ENCODE measurements at places on chromosomes 2 and 18.

- no peak for DNase-seq
These were observed 1.6 kb downstream of the IRS1 start for GRCh38 chr2:226797989-226798421.

GRCh38 chr18:44851856-44852621 is 171.4 kb downstream of the SETBP1 start:
- DNase-seq = no peak

DNA sequence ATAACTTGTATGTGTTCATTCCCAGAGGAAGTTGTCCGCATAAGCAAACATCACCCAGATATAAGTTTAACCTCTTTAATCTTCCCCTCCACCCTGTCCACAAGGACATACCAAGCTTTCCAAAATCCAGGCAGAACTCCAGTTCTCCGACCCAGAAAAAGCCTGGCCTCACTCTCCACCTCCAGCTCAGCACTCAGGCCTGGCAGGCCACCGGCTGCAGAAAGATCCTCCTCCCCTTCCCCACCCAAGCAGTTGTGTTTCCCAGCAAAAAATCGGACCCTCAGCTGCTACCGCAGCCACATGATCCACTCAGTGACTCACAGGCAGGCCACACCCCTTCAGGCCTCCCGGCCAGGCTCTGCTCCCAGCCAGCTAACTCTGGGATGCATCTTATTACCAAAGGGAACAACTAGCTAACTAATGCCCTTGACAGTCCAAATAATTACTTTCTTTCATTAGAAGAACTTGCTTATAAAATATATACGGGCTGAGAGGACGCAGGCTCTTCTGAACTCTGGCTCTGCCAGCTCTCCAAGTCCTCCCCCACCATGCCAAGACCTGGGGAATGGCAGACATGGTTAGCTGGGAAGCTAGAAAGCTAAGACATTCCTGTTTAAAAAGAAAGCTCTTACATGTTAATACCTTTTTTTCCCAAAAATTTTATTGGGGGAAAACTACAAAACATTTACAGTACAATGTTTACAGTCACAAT is 4.5 kb downstream of the ZFP36L2 start:
- peak; percentile 79 for DNase-seq

DNA sequence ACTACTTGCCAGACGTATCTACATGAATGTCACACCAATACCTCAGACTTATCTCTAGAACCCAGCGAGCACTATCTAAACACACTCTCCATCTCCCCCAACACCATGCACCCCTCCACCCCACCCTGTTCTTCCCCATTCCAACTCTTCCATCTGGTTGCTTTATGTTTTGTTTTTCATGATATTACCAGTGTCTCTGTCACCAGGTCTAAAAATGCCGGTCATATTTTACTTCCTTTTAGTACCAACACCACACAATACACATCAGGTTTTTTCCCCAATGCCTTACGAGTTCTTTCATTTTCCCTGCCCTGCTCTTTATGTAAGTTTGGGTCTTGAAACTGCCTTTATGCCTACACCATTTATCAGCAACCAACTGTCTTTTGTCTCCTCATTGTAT is 10.2 kb upstream of the ITGA4 start:
- no peak for DNase-seq

- no peak for DNase-seq
These were observed 678.6 kb upstream of the HS6ST1 start for GRCh38 chr2:128997166-128997866.

- no peak for DNase-seq
These were observed 34.2 kb downstream of the IMPA2 start for GRCh38 chr18:12015416-12016062.

DNA sequence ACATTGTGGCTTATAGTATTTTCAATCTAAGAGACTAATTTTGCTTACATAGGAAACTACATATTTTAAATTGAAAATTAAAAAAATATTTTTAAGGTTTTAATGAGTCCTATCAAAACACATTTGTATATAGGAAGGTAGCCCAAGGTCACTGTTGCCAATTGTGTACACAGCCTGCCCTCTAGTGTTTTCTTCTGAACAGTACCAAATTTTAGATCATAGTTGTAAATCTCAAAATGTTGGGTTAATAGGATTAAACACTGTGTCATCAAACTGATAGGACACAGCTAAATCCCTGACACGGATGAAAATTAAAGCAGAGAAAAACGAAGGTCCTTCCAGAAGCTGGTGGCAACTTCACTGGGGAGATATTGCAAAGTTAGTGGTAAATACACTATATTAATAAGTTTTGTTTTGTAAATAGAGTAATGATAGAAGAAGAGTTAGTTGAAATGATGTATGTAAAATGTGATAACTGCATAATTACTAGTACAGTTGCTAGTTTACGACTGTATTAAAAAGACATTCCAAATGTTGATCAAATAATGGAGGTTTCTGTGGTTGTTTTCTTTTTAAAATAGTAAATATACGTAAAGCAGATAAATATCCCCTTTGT is 19.7 kb downstream of the CLUL1 start:
- DNase-seq = no peak

GRCh38 chr2:231985823-231986261 is 24.3 kb downstream of the DIS3L2 start:
- DNase-seq = peak; percentile 7

- DNase-seq = no peak
These were observed 289.1 kb downstream of the GBX2 start for GRCh38 chr2:235879116-235879515.

DNA sequence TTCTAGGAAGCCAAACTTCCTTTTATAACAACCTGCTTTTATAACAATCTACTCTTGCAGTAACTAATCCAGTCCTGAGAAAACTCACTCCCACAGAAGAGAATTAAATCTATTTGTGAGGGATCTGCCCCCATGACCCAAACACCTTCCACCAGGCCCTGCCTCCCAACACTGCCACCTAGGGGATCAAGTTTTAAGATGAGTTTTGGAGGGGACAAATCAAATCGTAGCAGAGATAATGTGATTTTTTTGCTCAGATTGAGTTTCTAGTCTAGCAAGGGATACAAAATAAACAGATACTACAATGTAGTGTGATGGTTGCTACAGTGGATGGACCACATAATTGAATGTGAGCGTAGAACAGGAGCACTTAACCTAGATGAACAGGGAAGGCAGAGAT is 52.2 kb downstream of the NCOA1 start:
- no peak for DNase-seq

- DNase-seq = no peak
These were observed 12.5 kb downstream of the HDLBP start for GRCh38 chr2:241302759-241303651.

DNA sequence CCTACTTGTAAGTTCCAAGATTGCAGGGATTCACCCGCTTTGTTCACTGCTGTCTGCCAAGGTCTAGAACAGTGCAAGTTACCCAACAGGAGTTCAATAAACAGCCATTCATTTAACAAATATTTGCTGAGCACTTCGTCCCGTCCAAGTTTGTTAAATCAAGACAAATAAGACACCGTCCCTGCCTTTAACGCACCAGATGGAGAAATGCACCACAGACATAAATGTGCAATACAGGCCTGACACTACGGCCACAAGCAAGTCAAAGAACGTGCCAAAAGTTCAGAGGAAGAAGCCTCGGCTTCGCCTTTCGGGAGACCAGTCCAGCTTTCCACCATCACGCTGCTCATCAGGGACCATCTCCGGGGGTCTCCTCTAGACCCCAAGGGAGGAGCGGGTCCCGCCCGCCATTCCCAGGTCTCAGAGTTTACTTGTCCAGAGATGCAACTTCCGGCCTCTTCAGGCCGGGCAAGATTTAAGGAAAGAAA is 429 bp downstream of the C2orf76 start:
- DNase-seq = no peak

DNA sequence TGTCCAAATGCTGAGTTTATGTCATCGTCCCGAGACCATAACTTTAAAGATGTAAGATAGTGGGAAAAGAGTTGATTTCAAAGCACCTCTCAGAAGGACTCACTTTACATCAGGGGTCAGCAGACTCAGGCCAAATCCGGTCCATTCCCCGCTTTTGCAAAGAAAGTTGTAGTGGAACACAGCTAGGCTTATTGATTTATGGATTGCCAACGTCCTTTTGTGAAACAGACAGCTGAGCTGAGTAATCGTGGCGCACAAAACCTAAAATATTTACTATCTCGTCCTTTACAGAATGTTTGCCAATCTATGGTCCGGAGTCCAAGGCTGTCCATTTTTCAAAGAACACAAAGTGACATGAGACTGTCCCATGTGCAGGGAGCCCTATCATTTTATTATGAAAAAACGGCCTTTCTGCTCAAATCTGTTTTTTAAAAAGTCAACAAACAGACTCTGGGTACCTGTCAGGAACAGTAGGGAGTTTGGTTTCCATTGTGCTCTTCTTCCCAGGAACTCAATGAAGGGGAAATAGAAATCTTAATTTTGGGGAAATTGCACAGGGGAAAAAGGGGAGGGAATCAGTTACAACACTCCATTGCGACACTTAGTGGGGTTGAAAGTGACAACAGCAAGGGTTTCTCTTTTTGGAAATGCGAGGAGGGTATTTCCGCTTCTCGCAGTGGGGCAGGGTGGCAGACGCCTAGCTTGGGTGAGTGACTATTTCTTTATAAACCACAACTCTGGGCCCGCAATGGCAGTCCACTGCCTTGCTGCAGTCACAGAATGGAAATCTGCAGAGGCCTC is at the start of gene IL1RN:
Gene IL1RN (plus strand): TSS at position 754 of the 801 bp plus-strand sequence. CDS start 27 bp downstream, at position 781.
- no peak for DNase-seq
